ENCODE measurements at places on chromosomes 2 and 18.

DNA sequence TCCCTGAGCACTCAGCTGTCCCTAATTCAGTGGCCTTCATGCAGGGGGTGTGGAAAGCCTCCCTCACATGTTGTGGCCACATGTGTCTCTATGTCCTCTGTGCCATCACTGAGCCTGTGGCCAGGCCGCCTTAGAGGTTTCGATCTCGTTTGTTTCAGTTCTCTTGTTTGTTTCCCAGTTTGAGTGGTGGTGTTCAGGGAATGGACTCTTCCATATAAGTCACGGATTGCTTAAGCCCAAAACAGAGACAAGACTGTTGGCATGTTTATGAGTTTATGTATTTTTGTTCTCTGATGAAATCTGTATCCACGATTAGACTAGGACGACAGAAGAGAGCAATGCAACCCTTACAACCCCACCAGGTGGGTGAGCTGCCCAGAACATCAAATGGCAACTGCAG is 134.5 kb downstream of the CCBE1 start:
- no peak for DNase-seq

- no peak for DNase-seq
These were observed 229.4 kb downstream of the GCA start for GRCh38 chr2:162573288-162573687.

DNA sequence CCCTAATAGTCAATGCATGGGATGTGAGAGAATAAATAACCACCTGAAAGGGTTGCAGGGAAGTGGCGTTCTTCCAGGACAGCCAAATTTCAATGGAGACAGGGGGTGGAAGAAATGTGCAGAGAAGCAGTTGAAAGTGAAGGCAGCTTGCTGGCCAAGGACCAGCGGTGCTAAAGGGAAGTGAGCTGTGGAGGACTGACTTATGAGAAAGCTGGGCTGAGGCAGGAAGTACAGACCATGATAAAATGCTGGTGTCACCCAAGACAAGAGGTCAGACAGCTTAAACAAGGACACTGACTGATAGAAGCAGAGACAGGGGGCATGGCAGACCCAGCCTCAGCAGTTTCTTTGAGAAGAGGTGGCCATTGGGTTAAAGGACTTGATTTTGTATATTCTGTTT is 106.7 kb downstream of the DTNB start:
- DNase-seq = no peak

DNA sequence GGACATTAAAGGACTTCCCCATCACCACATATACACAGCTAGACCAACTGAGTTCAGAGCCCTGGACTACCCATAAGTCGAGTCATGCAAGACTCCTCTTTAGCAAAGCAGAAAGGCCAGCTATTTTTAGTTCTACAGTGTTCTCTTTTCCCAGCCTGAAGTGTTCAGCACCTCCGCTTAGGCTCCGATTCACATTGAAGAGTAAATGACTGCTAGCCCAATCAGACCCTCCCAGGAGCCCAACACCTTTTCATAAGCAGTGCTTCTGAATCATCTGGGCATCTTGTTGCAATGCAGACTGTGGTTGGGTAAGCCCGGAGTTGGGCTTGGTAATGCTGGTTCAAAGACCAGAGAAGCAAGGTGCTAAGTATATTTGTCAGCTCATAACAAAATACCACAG is 138.6 kb upstream of the MSH6 start:
- no peak for DNase-seq

DNA sequence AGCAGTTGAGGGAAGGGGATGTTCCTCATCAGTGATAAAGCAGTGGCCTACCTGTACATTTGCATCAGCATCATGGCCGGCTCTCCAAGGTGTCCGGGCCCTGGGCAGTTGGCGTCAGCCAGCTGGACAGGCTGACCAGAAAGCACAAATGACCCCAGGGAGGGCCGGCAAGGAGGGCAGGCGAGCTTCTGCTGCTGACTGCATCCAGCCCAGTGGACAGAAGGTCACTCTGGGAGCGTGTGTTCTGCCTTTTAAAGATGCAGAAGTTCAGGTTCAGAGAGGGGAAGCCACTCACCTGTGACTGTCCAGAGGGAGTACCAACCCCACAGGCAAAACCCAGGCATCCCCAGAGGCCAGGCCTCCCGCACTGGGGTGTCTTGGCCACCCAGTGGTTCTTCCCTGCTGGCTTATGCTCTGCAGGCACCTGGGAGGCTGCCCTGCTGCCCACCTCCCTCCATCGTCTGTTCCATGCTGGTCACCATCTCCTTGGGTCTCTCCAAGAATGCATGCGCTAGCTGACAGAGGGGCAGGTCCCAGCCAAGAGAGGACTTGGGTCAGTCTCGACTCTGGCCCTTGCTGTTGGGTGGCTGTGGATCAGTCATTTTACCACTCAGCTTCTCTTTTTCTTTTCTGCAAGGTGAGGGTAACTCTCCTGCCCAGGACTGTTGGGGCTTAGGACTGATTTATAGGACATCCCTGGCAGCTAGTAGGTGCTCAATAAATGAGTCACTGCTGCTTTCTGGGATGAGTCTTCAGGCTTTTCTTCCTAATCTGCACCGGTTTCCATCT is 89.9 kb downstream of the INHBB start:
- no peak for DNase-seq

GRCh38 chr18:60549338-60549960 is 176.9 kb upstream of the MC4R start:
- DNase-seq = no peak

DNA sequence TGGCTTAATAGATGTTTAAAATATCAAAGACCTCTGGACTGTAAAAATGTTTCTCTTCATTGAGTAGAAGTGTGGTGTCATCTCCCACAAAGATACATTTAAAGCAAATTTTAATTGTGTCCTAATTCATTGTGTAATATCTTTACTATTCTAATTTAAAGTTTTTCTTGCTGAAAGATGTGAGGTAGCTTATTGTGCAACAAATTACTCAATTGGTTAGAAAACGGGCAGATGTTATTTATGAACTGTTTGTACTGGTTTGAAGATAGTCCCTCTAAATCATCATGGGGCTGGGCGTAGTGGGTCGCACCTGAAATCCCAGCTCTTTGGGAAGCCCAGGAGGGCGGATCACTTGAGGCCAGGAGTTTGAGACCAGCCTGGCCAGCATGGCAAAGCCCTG is 65.3 kb downstream of the CYBRD1 start:
- no peak for DNase-seq

DNA sequence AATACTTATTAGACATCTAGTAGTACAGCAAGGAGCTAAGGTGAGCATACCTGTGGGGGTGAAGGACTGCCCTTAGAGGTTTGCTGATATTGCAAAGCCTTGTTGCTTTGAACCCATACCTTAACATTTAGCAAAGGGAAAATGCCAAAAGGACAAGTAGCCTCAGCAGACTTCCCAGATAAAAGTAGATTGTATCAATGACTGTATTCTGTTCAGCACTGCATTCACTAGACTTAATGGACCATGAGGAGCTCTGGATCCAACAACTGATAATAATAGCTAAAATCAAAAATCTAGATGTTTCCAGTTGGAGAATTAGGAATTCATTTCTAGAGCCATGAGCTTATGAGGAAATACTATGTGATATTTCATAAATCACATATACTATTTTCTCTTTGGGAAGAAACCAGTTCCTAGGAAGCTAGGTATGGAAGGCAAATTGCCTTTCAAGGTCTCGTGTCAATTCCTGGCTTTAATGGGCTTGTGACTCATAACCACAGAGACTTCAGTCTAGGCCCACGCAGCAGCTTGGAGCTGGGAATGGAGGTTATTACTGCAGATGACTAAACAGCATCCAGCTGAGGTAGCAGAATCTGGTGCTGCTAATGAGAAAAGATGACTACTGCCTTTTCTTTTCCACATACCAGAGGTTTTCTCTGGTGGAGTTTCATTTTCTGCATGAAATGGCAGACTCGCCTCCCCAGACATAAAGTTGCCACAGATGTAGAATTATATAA is 191.2 kb upstream of the NABP1 start:
- DNase-seq = no peak

GRCh38 chr2:38930600-38930999 is 40.9 kb downstream of the ARHGEF33 start:
- no peak for DNase-seq

DNA sequence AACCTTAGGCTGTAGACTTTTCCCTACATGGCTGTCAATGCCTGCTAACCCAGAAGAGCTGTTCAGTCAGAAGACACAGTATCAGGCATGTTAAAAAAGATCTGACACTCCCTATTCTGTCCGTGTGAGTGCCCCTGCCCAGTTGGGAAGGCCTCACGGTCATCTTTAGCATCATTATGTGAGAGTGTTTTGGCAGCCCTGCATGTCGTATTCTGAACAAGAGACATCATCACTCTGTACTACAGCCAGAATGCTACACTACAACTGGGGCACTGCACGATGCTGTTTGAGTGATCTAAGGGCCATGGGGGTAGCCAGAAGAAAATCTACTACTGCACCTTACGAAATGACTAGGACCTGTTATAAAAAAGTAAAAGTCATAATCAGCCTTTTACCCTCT is 67.2 kb downstream of the GREB1L start:
- no peak for DNase-seq

DNA sequence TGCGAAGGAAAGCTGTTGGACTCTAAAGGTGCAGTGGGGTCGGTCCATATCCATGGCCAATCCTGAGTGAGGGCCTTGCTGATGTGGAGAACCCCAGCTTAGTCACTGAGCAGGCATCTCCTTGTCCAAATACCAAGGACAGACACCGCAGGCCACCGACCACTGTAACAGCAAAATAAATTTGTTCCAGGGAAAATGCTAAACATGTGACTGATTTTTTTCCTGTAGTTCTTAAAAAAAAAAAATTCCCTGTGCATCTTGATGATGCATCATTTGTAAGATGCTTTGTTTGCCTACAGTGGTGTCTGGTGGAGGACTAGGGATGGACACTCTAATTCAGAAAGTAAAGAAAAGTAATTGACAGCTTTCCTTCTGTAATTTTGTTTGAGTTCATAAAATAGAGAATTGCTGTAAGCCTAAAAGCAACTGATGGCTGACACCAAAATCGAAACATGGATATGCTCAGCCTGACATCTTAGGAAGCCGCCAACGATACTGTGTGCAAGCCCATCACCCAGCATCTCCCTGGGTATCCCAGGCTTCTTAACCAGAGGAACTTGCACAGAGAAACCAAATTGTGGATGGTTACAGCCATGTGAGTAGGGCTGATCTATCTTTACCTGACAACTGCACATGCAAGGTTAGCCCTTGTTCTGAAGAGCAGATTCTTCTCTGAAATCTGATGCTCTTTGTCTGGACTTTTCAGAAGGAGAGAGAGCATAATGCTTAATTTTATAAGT is 188.6 kb downstream of the ARL4C start:
- DNase-seq = no peak

- no peak for DNase-seq
These were observed 38.2 kb downstream of the CELF4 start for GRCh38 chr18:37527395-37527794.

- DNase-seq = no peak
These were observed 231.1 kb upstream of the EPAS1 start for GRCh38 chr2:46066116-46066515.

GRCh38 chr2:189267491-189267890 is 87.9 kb upstream of the COL5A2 start:
- no peak for DNase-seq

DNA sequence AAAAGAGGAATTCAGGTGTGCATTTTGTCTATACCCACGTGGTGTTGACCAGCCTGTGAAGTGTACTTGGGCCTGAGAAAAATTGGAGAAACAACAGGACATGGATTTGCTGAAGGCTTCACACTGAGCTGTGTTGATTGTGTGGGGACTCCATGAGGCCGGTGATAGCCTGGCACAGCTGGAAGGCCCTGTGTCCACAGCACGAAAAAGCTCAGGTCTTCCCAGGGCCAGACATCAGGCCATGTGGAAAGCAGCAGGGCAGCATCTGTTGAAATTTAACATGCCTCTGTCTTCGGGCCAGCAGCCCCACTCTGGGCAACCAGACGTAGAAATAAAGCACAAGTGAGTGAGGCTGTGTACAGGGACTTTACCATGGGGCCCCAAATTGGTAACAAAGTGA is 84.1 kb downstream of the HS6ST1 start:
- DNase-seq = no peak

- DNase-seq = no peak
These were observed 109.2 kb upstream of the GPC1 start for GRCh38 chr2:240326246-240326645.

GRCh38 chr2:82525744-82526143 is 1933.3 kb downstream of the SUCLG1 start:
- DNase-seq = no peak
